ENCODE measurements at places on chromosomes 13 and 19.
A peak's percentile ranks its signal among the peaks of the same experiment; 100 is the strongest.

GRCh38 chr19:3249408-3249807 is 24.9 kb downstream of the CELF5 start:
- DNase-seq = no peak

DNA sequence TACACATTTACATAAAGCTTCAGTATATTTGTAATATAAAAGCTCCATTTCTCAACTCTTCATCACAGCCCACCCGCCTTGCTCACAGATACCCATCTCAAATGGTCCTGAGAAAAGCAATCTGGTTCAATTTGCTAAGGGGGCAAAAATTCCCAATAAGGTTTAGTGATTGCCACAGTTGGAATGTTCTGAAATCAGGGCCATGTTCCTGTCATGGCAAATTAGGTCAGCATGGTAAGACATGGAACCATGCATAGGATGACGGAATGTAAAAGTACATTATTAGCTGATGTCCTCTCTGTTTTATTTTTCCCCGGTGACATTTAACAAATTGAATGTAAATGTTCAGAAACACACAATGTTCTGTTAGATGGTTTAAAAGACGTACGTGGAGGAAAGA is 274.3 kb downstream of the MZT1 start:
- no peak for DNase-seq

- DNase-seq = no peak
Measured at GRCh38 chr13:36675213-36675536, 1.4 kb downstream of the SERTM1 start.

DNA sequence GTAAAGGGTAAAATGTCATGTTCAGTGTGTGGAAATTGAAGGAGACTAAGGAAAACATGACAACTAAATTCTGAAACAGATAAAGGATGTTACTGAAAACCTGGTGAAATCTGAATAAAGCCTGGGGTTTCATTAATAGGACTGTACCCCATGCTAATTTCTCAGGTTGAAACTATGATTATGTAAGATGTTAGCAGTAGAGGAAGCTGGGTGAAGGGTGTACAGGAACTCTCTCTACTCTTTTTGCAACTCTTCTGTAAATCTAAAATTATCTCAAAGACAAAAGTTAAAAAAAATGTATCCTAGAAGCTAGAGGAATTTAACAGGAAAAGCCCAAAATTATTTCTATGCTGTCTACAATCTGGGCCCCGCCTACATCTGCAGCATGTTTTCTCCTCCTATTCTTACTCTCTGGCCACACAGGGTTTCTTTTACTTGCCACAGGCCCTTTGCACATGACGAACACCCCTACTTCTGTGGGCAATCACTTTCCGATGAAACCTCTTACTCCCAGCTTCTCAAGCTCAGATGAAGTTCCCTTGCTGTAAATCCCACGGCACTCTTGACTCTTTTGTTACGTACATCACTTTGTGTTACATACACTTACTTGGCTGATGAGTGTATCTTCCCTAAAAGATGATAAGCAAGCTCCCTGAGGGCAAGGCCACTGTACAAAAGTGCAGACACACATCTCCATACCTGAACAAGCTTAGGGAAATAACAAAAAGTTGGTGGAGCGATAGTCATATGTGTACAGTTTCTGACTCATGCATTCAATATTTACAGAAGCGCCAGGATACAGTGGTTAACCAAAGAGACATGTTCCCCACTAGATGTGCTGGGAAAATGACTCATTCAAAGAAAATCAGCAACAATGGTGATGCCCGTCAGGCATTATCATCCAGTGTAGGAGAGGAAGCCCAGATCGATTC is 32.6 kb downstream of the RUBCNL start:
- peak; percentile 92 for DNase-seq

DNA sequence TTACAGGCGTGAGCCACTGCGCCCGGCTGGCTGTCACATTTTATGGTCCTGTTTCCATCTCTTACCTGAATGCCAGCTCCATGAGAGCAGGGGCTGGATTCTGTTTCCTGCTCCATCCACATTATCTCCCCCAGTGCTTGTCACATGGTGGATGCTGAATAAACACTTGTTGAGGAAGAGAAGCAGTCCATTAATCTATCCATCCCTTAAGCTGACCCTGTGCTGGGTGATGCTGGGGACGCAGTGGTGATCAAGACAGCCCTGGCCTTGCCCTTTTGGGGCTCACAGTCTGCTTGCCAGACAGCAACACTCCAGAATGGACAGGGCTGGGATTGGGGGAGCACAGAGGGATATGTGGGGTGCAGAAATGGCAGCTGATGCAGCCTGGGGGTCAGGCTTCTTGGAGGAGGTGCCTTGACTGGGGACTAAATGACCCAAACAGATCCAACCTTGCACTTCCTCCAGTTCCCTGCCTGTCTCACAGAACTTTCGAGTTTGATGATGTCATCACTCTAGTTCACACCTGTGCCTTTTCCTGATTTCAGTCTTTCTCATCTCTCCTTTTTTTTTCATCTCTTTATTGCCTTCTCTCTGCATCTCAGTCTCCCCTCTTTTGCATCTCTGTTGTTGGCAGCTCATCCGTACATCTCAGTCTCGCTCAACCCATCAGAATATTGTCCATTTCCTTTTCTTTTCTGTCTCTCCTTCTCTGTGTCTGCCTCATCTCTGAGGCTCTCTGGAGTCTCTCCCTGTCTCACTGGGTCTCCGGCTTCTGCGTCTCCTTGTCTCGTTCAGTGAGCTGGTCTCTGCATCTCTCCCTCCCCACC is 4.6 kb downstream of the IRF2BP1 start:
- DNase-seq = no peak

- no peak for DNase-seq
Measured at GRCh38 chr13:33101835-33102234, 85.6 kb downstream of the KL start.

DNA sequence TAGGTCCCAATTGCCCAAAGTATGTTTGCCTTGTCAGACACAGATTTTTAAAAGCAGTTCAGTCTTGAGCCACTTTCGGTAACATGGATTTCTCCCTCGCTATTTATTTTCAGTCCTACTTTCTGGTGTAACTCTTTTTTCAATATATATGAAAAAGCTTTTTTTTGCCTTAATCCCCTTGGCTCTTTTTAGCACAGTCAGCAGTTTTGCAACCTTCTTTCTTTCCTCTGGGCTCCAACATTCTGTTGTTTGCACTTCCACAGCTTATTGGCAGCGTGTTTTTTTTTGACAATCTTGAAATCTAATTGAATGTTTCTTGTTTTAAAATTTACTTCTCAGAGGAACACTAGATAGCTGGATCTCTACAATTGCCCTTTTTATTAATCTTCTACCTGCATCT is 429.3 kb upstream of the NBEA start:
- DNase-seq = no peak

DNA sequence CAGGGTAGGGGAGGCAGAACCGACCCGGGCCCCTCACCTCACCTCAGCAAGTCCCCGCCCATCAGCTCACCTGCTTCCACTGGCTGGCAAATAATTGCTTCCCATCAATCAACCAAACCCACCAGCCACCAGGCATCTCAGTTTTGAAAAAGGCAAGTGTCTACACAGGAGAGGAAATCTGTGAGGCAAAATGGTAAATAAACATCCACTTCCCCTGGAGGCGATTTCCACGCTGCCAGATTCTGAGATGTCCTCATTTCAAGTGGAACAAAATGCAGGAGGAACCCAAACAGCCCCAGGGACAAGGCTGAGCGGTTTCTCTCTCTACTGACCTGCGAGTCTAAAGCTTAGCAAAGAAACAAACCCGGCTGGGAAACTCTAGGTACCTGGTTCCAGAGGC is 117.5 kb downstream of the CRYL1 start:
- no peak for DNase-seq

Measured in fibroblast of skin of left quadriceps (primary cell).